ENCODE measurements at places on chromosomes 4 and X. TPM values are rescaled to one million over a fixed set of nuclear protein-coding genes. Genes with fewer than 3 reads are reported as not detected.

- DNase-seq = no peak
Observed at GRCh38 chr4:93834249-93835066, 5.9 kb downstream of the ATOH1 start.

- no peak for DNase-seq
Observed at GRCh38 chr4:150972592-150972991, 42.5 kb downstream of the LRBA start.

GRCh38 chrX:129830494-129830893 lies 13.2 kb downstream of the ZDHHC9 start:
- no peak for DNase-seq

Gene ARHGAP36
- not detected for total RNA-seq

- DNase-seq = no peak
Observed at GRCh38 chr4:142191901-142192300, 555.5 kb downstream of the IL15 start.

GRCh38 chr4:40122941-40123340 lies 66.3 kb downstream of the N4BP2 start:
- DNase-seq = no peak

Gene PRR32
- total RNA-seq = not detected

DNA sequence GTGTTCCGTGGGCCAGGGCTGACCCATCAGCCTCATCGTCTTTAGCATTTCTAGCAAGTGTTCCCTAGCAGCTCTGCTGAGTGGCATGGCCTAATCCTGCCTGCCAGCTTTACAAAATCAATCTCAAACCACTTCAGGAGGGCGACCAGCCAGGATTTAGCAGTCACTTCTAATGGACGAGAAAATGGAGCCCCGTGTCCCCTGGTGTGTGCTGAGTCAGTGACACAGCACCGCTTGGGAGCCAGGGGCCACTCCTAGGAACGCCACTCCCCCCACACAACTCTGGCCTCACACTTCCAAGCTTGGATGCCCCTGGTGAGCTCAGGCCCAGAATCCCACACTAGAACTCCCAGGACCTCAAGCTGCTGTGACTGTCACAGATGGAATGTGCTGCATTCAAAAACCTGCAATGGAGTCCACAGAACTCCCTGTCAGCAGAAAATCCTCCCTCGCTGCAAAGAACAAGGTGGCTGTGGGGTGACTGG lies 311.2 kb upstream of the GATB start:
- no peak for DNase-seq

- DNase-seq = no peak
Observed at GRCh38 chr4:16865897-16866283, 32.6 kb downstream of the LDB2 start.

DNA sequence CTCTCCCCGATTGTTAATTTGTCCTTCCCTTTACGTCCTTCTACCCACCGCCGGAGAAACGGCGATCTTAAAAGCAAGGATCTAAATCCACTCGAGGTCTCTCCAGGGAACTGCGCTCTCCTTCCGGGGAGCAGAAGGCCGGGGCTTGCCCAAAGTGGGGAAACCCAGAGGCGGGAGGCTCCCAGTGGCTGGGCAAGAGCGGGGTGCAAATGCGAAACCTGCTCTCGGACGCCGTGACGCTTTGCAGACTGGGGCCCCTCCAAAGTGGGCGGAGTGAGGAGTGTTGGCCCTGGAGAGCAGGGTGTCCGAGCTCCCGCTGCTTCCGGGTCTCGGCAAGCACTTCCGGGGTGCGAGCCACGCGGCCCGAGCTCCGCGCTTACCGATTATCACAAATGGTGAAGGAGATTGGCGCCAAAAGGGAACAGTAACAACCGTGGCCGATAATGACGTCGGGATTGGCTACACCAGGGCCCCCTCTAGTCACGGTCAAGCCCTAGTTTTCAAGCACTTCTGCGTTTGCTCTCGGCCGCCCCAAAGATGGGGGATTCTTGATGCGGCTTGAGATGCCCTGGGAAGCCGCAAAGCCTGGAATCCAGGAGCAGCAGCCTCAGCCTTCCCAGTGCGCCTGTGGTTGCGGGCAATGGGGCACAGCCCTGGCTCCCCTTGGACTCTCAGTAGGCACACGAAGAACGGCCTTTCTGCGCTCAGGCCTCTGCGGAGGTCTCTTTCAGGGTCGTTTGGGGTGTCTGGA lies 29.0 kb downstream of the HAND2 start:
- no peak for DNase-seq

- peak; percentile 75 for DNase-seq
Observed at GRCh38 chr4:168540503-168541265, 43.8 kb downstream of the PALLD start.

GRCh38 chr4:98151145-98151924 lies 8.1 kb upstream of the STPG2 start:
- DNase-seq = no peak

DNA sequence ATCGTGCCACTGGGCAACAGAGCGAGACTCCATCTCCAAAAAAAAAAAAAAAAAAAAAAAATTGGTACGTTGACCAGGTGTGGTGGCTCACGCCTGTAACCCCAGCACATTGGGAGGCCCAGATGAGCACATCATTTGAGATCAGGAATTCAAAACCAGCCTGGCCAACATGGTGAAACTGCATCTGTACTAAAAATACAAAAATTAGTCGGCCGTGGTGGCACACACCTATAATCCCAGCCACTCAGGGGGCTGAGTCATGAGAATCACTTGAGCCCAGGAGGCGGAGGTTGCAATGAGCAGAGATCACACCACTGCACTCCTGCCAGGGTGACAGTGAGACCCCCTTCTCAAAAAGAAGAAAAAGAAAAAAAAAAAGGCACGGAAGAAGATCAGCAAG lies 24.5 kb downstream of the RBMX start:
- no peak for DNase-seq

GRCh38 chr4:152290366-152290921 lies 245.4 kb downstream of the FBXW7 start:
- DNase-seq = peak; percentile 41
